ENCODE measurements at places on chromosomes 12 and 14.

DNA sequence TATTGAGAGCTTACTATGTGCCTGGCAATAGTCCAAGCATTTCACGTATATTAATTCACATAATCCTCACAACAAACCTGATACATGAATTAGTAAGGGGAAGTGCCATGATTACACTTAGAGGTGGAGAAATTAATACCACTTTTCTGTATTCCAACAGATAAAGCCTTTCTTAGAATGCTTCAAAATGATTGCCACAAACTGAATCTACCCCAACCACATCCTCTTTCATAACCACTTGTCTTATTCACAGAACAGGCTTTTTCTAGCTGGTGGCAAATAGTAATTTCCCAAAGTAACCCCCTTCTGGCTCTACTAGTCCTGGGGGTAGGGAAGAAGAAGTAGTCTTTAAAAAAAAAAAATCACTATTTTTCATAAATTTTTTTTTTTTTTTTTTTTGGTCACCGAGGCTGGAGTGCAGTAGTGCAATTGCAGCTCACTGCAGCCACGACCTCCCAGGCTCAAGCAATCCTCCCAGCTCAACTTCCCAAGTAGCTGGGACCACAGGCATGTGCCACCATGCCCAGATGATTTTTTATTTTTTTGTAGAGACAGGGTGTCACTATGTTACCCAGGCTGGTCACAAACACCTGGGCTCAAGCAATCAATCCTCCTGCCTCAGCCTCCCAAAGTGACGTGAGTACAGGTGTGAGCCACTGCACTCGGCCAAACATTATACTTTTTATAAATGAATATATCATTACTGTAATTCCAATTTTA, 59.0 kb upstream of the ARID2 start:
- peak; percentile 18 for DNase-seq

- peak; percentile 29 for DNase-seq
These were observed 1.1 kb downstream of the TAOK3 start for GRCh38 chr12:118371321-118372282.

GRCh38 chr14:104582005-104582404, 2.4 kb downstream of the C14orf180 start:
- no peak for DNase-seq

- no peak for DNase-seq
These were observed at the start of gene KLRG1 for GRCh38 chr12:8989413-8989812. Gene KLRG1, plus strand, starts transcription at chr12:8989546. Its CDS starts 90 bp downstream, at chr12:8989636.

DNA sequence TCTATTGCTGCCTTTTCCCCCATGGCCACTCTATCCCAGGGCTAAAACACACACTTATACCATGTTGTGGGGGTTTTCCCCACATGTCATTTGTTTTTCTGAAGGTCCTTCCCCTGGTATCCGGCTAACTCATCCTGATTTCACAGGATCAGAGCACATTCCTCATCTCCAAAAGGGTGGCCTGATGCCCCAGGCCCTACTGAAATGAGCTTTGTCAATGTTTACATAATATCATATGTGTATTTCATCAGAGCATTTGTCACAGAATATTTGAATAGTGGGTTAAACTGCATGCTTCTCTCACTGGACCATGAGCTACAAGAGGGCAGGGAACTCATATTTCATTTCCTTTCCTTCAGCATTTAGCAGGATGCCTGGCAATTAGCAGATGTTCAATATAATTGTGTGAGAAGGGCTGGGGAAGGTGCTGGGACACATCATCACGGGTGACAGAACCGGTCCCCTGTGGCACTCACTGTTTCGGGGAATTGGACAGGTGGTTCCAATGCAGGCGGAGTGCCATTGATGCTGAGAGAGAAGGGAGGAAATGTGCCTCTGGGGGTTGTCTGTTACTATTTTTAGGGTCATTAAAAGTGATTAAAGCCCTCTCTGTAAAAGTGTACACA, 26.8 kb downstream of the EMP1 start:
- no peak for DNase-seq
